ENCODE measurements at places on chromosomes 2 and 18.

GRCh38 chr2:238446371-238446770 lies 19.6 kb downstream of the ASB1 start:
- H3K27me3 ChIP-seq, result no peaks in the 10 kb centered on the region
- no peak overlapping the region for H3K4me3 ChIP-seq
- peaks cover 35% of the 10 kb centered on the region for H3K36me3 ChIP-seq
- DNase-seq, result no peak
- no peak overlapping the region for H3K27ac ChIP-seq
- H3K4me1 ChIP-seq, result peaks cover 6% of the 10 kb centered on the region

DNA sequence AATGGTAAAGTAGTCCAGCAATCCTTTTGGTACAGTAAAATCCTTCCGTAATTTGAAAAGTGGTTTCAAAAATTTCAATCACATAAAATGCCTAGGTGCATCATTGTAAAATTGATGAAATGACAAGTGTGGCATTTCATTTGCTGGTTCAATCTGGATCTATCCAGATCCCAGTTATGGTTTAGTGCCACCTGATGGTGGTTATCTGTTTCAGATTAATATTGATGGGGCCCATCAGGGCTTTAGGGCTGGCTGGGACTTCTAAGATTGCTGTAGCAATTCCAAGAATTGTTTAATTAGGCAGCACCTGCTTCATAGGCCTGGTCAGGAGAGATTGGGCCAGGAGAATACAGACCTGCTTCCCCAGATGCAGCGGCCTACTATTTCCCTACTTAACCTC lies 55.5 kb upstream of the PIK3C3 start:
- no peak overlapping the region for H3K27ac ChIP-seq
- no peaks in the 10 kb centered on the region for H3K36me3 ChIP-seq
- H3K27me3 ChIP-seq, result no peaks in the 10 kb centered on the region
- H3K4me1 ChIP-seq, result no peaks in the 10 kb centered on the region

DNA sequence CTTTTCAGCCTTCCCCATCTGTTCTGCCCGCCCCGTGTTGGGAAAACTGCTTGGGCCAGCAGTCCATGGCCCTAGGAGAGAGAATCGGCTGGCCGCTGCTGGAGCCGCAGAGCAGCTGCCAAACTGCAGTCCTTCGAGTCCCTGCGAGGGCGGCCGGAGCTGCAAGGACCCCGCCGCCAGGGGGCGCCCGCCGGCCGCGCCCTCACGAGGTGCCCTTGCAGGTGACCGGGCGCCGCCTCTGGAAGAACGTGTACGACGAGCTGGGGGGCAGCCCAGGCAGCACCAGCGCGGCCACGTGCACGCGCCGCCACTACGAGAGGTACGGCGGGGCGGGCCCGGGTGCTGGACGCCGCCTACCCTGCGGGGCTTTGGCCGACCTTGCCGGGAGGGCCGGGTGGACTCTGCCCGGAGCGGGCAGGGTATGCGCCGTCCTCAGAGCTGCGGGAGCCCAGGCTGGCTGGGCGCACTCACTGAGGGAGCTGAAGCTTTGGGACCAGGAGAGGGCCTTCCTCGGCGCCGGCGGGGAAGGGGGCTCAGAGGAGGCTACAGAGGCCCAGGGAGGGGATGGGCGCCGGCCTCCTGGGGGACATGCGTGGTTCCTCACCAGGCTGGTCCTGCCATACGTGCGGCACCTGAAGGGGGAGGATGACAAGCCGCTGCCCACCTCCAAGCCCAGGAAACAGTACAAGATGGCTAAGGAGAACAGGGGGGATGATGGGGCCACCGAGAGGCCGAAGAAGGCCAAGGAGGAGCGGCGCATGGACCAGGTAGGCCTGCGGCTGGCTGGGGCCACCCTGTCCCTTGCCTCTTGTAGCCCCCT lies 13.6 kb downstream of the ARID5A start:
- DNase-seq, result peak; percentile 95
- no peak overlapping the region for H3K27ac ChIP-seq
- H3K36me3 ChIP-seq, result no peaks in the 10 kb centered on the region
- no peaks in the 10 kb centered on the region for H3K27me3 ChIP-seq
- no peak overlapping the region for H3K4me3 ChIP-seq
- H3K4me1 ChIP-seq, result no peaks in the 10 kb centered on the region

GRCh38 chr2:193463011-193463410 lies 1268.3 kb upstream of the TMEFF2 start:
- H3K27me3 ChIP-seq, result no peaks in the 10 kb centered on the region
- no peaks in the 10 kb centered on the region for H3K36me3 ChIP-seq
- DNase-seq, result no peak
- no peak overlapping the region for H3K4me3 ChIP-seq
- H3K4me1 ChIP-seq, result no peaks in the 10 kb centered on the region

DNA sequence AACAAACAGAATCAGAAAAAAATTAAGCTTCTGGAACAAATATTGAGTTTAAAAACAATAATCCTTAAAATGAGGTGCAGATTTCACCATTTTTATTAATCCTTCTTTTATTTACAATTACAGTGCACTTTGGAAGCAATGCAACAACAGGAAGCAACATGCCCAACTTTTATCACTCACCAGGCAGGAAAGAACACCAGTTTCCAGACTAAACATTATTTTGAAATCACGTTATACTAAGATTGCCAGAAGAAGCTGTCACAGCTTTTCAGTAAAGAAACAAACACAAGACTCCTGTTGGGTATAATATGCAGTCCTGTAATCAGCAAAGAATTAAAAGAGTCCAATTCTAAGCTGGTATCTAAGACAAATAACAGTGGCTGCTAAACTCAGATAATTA lies 137.9 kb upstream of the ZC3H15 start:
- H3K4me1 ChIP-seq, result no peaks in the 10 kb centered on the region
- no peak for DNase-seq
- H3K36me3 ChIP-seq, result no peaks in the 10 kb centered on the region
- H3K4me3 ChIP-seq, result no peak overlapping the region
- H3K27me3 ChIP-seq, result no peaks in the 10 kb centered on the region
- no peak overlapping the region for H3K27ac ChIP-seq

DNA sequence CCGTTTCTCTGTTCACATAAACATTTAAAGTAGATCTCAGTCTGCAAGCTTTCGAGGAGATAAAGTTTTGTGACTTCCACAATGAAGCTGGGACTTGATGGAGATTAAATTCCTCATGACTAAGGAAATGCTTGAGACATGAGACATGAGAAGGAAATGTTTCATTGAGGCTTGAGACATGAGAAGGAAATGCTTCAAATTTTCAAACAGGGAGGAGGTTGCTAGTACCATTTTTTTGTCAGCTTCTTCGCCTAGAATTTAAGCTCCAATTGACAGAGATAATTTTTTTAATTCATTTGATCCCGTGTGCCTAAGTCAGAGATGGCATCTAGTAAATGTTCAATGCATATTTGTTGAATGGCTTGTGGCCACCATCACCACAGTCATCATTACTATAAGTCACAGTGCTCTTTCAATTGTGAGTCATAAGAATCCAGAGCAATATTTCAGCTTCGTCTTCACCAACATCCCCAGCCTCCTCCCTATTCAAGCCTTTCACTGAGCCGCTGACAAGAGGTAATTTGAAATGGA lies 543 bp upstream of the MARCHF4 start:
- peaks cover 4% of the 10 kb centered on the region for H3K4me1 ChIP-seq
- H3K4me3 ChIP-seq, result no peak overlapping the region
- no peak for DNase-seq
- no peaks in the 10 kb centered on the region for H3K36me3 ChIP-seq

GRCh38 chr2:28525481-28525880 lies 29.6 kb downstream of the PLB1 start:
- H3K27me3 ChIP-seq, result no peaks in the 10 kb centered on the region
- no peaks in the 10 kb centered on the region for H3K36me3 ChIP-seq
- H3K4me1 ChIP-seq, result no peaks in the 10 kb centered on the region
- H3K27ac ChIP-seq, result no peak overlapping the region
- DNase-seq, result no peak
- no peak overlapping the region for H3K4me3 ChIP-seq

DNA sequence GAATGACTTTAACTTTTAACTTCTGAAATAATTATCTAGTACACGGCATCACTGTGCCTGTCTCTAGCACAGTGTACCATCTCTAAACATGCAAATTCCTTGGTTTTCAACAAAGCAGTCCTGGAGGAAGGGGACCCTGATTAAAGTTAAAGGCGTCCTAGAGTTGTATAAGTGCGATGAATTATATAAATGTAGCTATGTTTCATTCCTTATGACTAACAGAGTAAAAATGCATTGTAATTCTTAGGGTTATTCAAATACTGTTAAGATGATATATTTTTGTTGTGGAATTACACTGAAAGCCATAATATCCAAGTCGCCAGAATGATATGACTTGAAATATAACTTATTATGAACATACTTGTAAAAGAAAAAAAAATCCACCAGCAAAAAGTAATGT lies 544.9 kb upstream of the LINC00305 start:
- no peak overlapping the region for H3K27ac ChIP-seq
- no peaks in the 10 kb centered on the region for H3K4me1 ChIP-seq

DNA sequence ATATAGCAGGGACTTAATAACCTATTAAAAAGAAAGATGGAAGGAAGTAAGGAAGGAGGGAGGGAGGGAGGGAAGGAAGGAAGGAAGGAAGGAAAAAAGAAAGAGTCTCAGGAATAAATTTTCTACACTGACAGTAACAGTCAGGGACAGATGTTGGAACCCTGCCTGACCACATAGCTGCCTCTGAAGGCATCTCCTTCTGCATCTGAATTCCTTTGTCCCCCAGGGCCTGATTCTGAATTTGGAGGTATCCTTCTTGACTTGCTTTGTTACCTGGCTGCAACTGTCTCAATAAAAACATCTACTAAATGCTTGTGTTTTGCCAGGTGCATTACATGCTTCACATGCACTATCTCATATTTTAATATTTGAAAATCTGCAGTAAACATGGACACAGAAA lies 17.4 kb upstream of the LRATD1 start:
- H3K36me3 ChIP-seq, result no peaks in the 10 kb centered on the region
- no peaks in the 10 kb centered on the region for H3K4me1 ChIP-seq
- H3K4me3 ChIP-seq, result no peak overlapping the region
- no peaks in the 10 kb centered on the region for H3K27me3 ChIP-seq

- no peaks in the 10 kb centered on the region for H3K27me3 ChIP-seq
- no peak overlapping the region for H3K4me3 ChIP-seq
- DNase-seq, result peak; percentile 17
- no peaks in the 10 kb centered on the region for H3K4me1 ChIP-seq
- no peaks in the 10 kb centered on the region for H3K36me3 ChIP-seq
- no peak overlapping the region for H3K27ac ChIP-seq
Measured at GRCh38 chr2:138060301-138060635, 96.0 kb downstream of the HNMT start.

- no peaks in the 10 kb centered on the region for H3K4me1 ChIP-seq
- no peak for DNase-seq
- H3K27me3 ChIP-seq, result no peaks in the 10 kb centered on the region
- H3K27ac ChIP-seq, result no peak overlapping the region
- no peak overlapping the region for H3K4me3 ChIP-seq
Measured at GRCh38 chr2:180925700-180926099, 54.7 kb upstream of the UBE2E3 start.

DNA sequence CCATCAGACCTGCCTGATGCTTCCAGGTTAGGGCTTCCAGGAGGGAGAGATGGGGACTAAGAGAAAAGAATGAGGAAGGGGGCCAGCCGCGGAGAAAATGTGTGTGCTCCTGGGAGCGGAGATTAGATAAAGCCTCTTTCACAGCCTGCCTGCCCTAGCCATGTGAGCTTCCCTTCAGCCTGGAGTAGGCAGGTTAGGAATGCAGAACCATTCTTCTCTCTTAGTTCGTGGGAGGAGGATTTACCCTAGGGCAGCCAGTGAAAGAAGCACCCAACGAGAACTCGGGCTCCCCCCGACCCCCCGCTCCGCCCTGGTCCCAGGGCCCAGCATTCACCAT lies 36.1 kb downstream of the POMC start:
- H3K4me1 ChIP-seq, result no peaks in the 10 kb centered on the region
- no peak overlapping the region for H3K27ac ChIP-seq
- no peak for DNase-seq
- peak overlapping the region; percentile 31 for H3K4me3 ChIP-seq

DNA sequence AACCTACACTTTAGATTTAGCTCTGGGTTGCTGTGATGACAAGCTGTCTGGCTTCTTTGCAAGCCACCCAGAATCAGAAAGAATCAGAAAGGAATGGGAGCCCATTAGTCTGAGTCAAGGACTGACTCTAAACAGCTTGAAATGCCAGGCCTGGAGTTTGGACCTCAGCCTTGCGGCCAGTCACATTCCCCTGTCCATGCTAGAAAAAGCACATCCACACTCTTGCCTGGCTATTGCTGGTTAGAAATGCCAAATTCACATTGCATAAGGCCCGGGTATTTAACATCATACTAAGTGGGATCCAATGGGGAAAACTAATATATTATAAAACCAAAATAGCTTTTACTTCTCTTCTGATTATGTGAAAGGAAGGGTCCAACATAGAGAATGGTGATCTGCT lies 756.8 kb upstream of the KLHL29 start:
- DNase-seq, result no peak
- no peaks in the 10 kb centered on the region for H3K4me1 ChIP-seq
- no peaks in the 10 kb centered on the region for H3K27me3 ChIP-seq
- H3K27ac ChIP-seq, result no peak overlapping the region
- no peak overlapping the region for H3K4me3 ChIP-seq
- H3K36me3 ChIP-seq, result no peaks in the 10 kb centered on the region

- no peak overlapping the region for H3K4me3 ChIP-seq
- H3K27me3 ChIP-seq, result no peaks in the 10 kb centered on the region
- H3K27ac ChIP-seq, result no peak overlapping the region
- H3K36me3 ChIP-seq, result no peaks in the 10 kb centered on the region
- no peak for DNase-seq
Measured at GRCh38 chr2:207233731-207234130, 68.0 kb upstream of the KLF7 start.

GRCh38 chr2:238850091-238850490 lies 2.2 kb downstream of the TWIST2 start:
- DNase-seq, result no peak
- H3K36me3 ChIP-seq, result no peaks in the 10 kb centered on the region
- no peak overlapping the region for H3K4me3 ChIP-seq
- H3K27me3 ChIP-seq, result peaks cover 32% of the 10 kb centered on the region
- H3K27ac ChIP-seq, result no peak overlapping the region
- peaks cover 4% of the 10 kb centered on the region for H3K4me1 ChIP-seq

Measured in pancreas (tissue), 10 donors.